ENCODE measurements at places on chromosomes 5 and 9. TPM values are rescaled to one million over a fixed set of nuclear protein-coding genes. Genes with fewer than 3 reads are reported as not detected.

SPATA31E1 gene
- total RNA-seq, result not detected

C9orf43 gene
- 0.52 TPM for total RNA-seq

IL9 gene
- total RNA-seq, result not detected

ADGRD2 gene
- not detected for total RNA-seq

FOXD4L6 gene
- not detected for total RNA-seq

SLC6A18 gene
- total RNA-seq, result not detected

FAM13B gene
- 15.1 TPM for total RNA-seq

All from activated CD4-positive, alpha-beta T cell treated with anti-CD3 and anti-CD28 coated beads, Interleukin-2, amount 10 ng/mL, durations not matched to agents 24 days and 14 days (primary cell).